CD8-positive, alpha-beta memory T cell (primary cell): ENCODE measurements at places on chromosomes 12 and 14.

DNA sequence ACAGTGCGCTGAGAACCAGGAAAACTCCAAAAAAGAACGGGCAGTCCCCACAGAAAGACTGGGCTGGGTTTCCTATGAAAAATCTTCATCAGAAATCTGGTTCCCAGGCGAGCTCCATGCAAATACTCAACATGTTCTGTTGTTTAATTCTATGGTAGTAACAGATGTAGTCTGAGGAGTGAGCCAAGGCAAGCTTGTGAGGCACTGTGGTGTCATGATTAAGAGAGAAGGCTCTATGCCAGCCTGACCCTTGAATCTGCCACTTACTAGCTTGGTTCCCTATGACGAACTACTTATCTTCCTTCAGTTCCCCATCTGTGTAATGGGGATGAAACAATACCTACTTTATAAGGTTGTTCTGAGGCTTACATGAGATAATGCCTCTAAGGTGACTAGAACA lies 10.7 kb downstream of the POMT2 start:
- no peak overlapping the region for H3K4me3 ChIP-seq
- DNase-seq, result no peak
- no peak overlapping the region for H3K27ac ChIP-seq
- no peaks in the 10 kb centered on the region for H3K36me3 ChIP-seq
- no peaks in the 10 kb centered on the region for H3K27me3 ChIP-seq

GRCh38 chr14:74843653-74844052 lies 32.3 kb downstream of the PROX2 start:
- H3K27ac ChIP-seq, result no peak overlapping the region
- no peaks in the 10 kb centered on the region for H3K27me3 ChIP-seq
- H3K36me3 ChIP-seq, result no peaks in the 10 kb centered on the region
- peaks cover 49% of the 10 kb centered on the region for H3K4me1 ChIP-seq
- DNase-seq, result no peak
- no peak overlapping the region for H3K4me3 ChIP-seq

- peaks cover 6% of the 10 kb centered on the region for H3K36me3 ChIP-seq
- H3K27ac ChIP-seq, result no peak overlapping the region
Measured at GRCh38 chr14:91129261-91129660, 15.4 kb downstream of the DGLUCY start.

- DNase-seq, result no peak
- H3K4me3 ChIP-seq, result no peak overlapping the region
- H3K36me3 ChIP-seq, result no peaks in the 10 kb centered on the region
- no peak overlapping the region for H3K27ac ChIP-seq
- H3K27me3 ChIP-seq, result no peaks in the 10 kb centered on the region
Measured at GRCh38 chr12:108173160-108173559, 44.1 kb downstream of the WSCD2 start.

DNA sequence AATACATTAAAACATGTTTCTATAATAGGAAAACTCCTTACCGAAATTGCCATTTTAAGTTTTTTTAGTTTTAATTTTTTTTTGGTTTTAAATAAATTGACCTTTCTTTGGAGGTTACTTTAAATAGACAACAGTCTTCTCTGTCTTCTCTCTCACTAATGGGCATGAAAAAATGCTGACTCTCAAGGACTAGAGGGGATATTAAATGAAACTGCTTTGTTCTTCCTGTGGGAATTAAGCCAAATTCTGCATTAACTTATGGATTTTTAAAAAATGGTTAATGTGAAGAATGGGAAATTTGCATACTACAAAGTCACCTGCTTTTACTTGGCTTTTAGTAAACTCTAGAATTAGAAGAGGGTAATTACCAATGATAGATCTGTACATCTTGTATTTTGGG lies 378.9 kb downstream of the TMTC2 start:
- no peak overlapping the region for H3K4me3 ChIP-seq
- DNase-seq, result no peak
- no peaks in the 10 kb centered on the region for H3K27me3 ChIP-seq
- no peaks in the 10 kb centered on the region for H3K4me1 ChIP-seq
- no peak overlapping the region for H3K27ac ChIP-seq
- H3K36me3 ChIP-seq, result no peaks in the 10 kb centered on the region

DNA sequence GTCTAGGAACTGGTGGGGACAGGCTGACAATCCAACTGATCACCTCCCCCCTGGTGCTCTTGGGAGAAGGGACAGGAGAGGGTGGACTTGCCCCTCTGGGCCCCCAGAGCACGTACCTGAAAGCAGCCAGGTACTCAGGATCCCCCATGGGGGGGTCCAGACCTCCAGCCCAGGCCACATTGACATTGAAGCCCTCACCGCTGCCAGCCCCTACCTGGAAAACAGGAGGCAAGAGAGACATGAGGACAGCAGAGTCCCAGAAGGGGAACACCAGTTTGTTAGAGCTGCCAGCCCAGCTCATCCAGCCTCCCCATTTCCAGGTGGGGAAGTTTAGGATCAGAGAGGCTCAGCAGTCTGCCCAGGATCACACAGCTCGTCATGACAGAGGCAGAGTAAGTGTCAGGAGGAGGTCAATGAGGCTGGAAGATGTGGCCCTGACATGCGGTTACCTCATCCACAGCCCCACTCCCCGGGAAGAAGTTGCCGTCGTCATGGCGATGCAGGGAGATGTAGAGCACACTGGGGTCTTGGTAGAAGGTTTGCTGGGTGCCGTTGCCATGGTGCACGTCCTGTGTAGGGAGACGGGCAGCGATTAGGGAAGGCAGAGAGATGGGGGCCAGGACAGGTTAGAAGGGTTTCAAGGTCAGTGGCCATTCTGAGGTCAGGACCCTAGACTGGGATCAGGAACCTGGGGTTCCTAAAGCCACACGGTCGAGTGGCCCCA lies 14.7 kb downstream of the SLC48A1 start:
- H3K27me3 ChIP-seq, result no peaks in the 10 kb centered on the region
- no peak for DNase-seq
- H3K36me3 ChIP-seq, result peaks cover 60% of the 10 kb centered on the region
- H3K27ac ChIP-seq, result no peak overlapping the region
- H3K4me1 ChIP-seq, result no peaks in the 10 kb centered on the region

- no peak for DNase-seq
- no peak overlapping the region for H3K4me3 ChIP-seq
- no peaks in the 10 kb centered on the region for H3K36me3 ChIP-seq
Measured at GRCh38 chr12:96409731-96410130, 9.5 kb upstream of the CDK17 start.

GRCh38 chr12:100199347-100200149 lies 1.1 kb upstream of the ACTR6 start:
- H3K4me1 ChIP-seq, result peaks cover 31% of the 10 kb centered on the region
- peak; percentile 76 for DNase-seq
- no peaks in the 10 kb centered on the region for H3K36me3 ChIP-seq

DNA sequence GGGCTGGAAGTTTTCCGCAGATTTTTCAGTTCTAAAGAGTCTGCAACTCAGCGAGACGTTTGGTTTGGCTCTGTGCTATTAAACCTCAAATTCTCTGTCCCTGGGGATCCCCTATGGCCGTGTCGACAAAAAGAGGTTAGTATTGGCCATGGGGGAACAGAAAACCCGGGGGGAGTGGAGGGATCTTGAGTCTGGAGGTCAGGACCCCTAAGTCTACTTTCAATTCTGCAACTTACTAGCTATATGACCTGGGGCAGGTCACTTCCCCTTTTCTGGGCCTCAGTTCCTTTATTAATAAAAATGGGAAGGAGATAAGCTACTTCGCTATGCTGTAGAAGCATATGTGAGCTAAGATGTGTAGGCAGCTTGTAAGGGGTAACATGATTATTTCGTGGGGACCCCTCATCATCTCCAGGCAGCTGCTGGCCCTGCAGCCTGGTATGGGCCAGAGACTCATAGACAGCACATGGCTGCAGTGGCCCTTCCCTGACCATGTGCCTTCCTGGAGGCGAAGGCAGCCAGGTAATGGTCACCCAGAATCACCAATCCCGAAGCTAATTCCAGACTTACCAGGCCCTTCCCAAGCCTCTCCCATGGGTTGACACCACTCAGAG lies 8.6 kb downstream of the ASB2 start:
- no peak for DNase-seq
- H3K36me3 ChIP-seq, result no peaks in the 10 kb centered on the region
- H3K27me3 ChIP-seq, result no peaks in the 10 kb centered on the region
- H3K4me3 ChIP-seq, result no peak overlapping the region

GRCh38 chr14:98173305-98173704 lies 1098.7 kb downstream of the BCL11B start:
- peak overlapping the region; percentile 38 for H3K4me3 ChIP-seq
- H3K36me3 ChIP-seq, result no peaks in the 10 kb centered on the region
- H3K27ac ChIP-seq, result peak overlapping the region; percentile 28
- DNase-seq, result peak; percentile 33

DNA sequence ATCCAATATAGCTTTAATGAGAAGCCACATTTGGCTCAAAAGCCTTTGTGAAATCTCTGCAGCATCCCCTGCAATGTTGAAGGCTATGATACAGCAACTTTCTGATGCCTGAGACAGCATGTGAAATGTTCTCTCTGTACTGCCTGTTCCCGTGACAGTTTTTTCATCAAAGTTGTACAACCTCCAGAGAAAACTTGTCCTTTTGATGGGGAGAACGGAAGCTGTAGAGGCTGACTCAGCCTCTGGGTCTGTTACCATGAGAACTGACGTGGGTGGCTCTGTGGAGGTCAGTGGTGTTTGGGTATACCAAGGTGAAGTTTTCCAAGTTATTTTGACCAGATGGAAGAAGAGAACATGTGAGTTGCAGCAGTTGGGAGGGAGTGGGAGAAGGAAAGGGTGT lies 17.0 kb downstream of the SLC4A8 start:
- no peak overlapping the region for H3K4me3 ChIP-seq
- H3K4me1 ChIP-seq, result peaks cover 10% of the 10 kb centered on the region
- H3K36me3 ChIP-seq, result no peaks in the 10 kb centered on the region

- peak overlapping the region; percentile 70 for H3K27ac ChIP-seq
- peaks cover 59% of the 10 kb centered on the region for H3K4me1 ChIP-seq
- peaks cover 63% of the 10 kb centered on the region for H3K27me3 ChIP-seq
Measured at GRCh38 chr12:49092086-49092815, 2.4 kb downstream of the DHH start.

DNA sequence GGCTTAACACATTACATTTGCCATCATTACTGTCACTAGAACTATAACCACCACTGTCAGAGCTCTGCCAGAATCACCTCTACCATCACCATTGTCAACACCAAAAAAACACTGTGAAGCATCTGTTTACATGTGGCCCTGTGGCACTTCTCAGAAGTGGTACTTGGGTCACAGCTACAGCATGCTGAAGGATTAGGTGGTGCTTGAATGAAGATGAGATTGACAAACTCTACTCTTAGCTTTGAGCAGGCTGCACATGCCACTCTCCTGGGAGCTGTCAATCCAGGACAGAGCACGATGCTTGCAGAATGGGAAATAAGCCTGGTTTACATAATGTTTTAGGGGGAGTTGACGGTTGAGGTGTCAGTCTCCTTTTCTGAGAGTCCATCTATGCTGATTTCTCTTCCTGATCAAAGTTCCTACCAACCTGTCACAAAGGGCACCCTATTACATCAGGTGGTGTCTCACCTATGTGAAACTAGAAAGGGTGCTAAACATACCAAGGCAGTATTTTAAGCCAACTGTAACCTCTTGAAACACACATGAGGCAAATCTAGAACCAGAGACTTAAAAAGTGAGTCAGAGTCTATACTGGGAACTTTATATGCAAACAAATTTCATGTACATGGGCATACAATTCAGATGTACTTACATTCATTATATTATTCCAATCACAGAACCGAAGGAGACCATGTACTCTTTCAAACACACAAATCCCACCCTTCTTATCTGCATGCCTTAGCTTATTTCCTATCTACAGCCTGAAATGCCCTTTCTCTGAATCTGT lies 258.7 kb downstream of the EMP1 start:
- H3K4me3 ChIP-seq, result no peak overlapping the region
- no peaks in the 10 kb centered on the region for H3K4me1 ChIP-seq
- DNase-seq, result no peak

DNA sequence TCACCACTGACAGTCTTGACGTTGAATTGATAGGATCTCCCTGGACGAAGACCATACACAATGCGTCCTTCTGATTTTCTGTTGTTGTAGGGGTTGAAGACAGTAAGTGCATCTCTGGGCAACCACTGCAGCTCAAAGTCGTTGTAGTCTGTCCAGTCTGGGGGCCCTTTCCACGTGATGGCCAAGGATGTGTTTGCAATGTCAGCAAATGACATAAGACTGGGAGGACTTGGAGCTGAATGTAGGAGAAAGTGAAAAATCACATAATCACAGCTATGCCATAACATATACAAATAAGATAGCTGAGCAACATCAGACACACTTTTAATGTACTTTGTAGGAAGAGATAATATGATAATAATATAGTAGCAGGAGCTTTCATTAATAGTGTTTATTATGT lies 77.8 kb downstream of the PTPRB start:
- no peaks in the 10 kb centered on the region for H3K4me1 ChIP-seq
- no peak overlapping the region for H3K4me3 ChIP-seq
- no peak for DNase-seq
- H3K27ac ChIP-seq, result no peak overlapping the region
- H3K27me3 ChIP-seq, result no peaks in the 10 kb centered on the region
- H3K36me3 ChIP-seq, result no peaks in the 10 kb centered on the region

DNA sequence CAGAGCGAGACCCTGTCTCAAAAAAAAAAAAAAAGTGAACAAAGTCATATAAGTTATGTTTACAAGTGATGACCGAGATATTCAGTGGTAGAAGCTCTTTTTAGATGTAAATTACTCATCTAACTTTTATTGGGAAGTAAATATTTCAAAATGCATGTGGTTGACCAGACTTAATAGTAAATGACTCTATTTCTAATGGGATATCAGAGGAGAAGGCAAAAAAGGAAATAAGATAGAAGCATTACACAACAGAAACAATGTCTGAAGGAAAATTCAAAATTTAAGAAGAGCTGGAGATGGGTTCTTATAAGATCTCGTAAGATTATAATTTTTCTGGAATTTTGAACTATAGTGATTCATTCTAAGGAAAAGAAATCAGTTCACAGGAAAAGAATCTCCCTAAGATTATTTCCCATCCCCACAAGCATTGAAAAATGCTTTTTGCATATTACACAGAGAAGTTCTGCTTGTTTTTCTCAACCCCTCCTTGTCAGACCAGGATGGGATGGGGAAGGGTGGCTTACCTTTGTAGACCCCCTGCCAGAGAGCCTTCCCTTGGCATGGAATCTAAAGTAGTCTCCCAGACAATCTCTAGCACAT lies 63.1 kb upstream of the STK38L start:
- no peak overlapping the region for H3K4me3 ChIP-seq
- DNase-seq, result no peak
- H3K27ac ChIP-seq, result no peak overlapping the region
- no peaks in the 10 kb centered on the region for H3K4me1 ChIP-seq
- H3K27me3 ChIP-seq, result no peaks in the 10 kb centered on the region
- H3K36me3 ChIP-seq, result no peaks in the 10 kb centered on the region

DNA sequence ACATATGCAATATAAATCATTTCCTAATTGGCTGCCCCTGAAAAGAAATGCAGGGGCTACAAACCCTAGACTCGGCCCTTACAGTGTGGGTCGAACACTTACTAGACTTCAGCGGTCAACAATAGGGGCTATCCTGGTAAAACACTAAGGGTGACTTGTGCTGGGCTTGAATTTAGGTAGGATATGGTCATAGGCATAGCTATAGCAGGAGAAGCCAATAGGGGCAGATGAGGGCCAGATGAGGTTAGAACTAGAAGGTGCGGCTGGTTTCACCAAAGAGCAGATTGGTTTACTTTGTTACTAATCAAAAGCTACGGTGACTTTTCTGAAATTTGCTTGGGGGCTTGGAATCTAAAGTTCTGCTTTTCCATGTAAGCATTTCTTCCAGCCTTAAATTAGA lies 282.3 kb upstream of the DIO2 start:
- H3K4me3 ChIP-seq, result no peak overlapping the region
- no peak overlapping the region for H3K27ac ChIP-seq
- no peaks in the 10 kb centered on the region for H3K4me1 ChIP-seq
- H3K27me3 ChIP-seq, result no peaks in the 10 kb centered on the region
- no peak for DNase-seq
- H3K36me3 ChIP-seq, result no peaks in the 10 kb centered on the region

GRCh38 chr14:104576970-104577332 lies 2.6 kb upstream of the C14orf180 start:
- no peaks in the 10 kb centered on the region for H3K36me3 ChIP-seq
- H3K4me1 ChIP-seq, result no peaks in the 10 kb centered on the region
- H3K4me3 ChIP-seq, result no peak overlapping the region
- H3K27ac ChIP-seq, result no peak overlapping the region
- DNase-seq, result no peak
